ENCODE measurements at places on chromosomes 2 and 18. TPM values are rescaled to one million over a fixed set of nuclear protein-coding genes. Genes with fewer than 3 reads are reported as not detected.

DNA sequence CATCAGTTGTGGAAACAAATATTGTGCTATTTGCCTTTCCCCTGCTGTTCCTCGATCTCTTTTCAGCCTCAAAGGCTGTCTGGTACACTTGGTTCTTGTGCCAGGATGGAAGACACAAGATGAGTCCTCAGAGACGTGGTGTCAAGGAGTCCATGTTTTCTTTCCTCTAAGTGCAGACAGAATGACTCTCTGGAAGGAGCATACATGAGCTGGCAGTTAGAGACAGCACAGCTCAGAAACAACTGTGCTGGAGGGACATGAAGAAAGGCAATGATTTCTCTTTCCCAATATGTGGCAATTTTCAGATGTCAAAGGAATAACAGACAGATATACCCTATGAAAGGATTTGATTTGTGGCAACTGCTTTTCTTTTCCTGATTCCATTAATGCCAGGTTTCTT lies 162.2 kb downstream of the AFF3 start:
- no peak for DNase-seq

DNA sequence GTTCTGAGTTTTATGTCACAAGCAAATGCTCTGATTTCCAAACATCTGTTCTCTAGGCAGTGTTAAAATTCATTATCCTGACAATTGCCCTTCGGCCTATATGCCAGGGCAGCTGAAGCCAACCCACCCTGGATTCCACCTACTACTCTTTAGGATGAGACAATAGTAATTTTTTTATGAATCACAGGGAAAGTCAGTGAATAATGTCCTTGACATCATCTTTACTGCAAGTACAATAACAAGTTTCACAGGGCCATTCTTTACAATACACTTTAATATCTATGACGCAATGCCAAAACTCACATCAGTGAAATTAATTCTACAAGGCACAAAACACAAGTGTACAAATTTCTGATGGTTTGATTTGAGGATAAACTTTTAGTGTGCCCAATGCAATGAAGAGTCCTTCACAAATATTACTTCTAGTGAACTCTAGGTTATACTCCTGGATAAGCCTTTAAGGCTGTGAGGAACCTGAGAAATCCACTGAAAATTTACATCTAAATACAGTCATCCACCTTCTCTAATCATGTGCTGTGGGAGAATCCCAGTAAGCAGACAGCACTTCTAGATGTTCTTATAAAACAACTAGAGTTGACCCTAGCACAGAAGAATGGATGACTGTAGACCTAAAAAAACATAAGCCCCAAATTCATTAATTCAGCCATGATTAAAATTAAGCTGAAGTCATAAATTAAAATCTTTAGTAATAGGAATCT lies 77.3 kb upstream of the CTLA4 start:
- no peak for DNase-seq

- DNase-seq: no peak
These were observed 85.0 kb downstream of the PTH2R start for GRCh38 chr2:208491641-208492040.

DNA sequence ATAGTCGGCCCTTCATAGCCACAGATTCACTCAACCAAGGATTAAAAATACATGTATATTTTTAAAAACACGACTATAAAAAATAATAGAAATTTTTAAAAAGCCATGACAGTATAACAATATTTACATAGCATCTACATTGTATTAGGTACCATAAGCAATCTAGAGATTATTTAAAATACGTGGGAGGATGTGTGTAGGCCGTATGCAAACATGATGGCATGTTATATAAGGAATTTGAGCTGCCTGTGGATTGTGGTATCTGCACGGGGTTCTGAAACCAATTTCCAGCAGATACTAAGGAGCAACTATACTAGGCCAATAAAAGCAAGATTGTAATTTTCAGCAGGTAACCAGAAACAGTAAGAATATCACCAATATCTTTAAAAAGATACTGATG lies 5.9 kb downstream of the ORC4 start:
- no peak for DNase-seq

DNA sequence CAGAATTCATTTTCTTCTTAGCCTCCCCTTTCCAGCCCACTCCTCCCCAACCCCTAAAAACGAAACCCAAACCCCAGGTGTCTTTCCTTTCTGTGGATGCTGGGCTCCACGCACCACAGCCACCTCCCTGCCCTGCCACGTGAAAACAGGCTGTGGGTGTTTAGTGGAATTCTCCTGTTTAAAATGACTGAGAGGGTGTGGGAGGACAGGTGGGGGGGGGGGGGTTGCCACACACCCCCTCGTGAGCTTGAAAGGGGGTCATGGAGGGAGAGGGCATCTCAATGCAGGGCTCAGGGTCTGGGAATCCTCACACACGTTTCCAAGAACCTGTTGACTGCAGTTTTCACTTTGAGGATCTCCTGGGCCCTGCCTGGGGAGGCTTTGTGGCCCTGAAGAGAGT lies 110.3 kb downstream of the FAM210A start:
- no peak for DNase-seq

DNA sequence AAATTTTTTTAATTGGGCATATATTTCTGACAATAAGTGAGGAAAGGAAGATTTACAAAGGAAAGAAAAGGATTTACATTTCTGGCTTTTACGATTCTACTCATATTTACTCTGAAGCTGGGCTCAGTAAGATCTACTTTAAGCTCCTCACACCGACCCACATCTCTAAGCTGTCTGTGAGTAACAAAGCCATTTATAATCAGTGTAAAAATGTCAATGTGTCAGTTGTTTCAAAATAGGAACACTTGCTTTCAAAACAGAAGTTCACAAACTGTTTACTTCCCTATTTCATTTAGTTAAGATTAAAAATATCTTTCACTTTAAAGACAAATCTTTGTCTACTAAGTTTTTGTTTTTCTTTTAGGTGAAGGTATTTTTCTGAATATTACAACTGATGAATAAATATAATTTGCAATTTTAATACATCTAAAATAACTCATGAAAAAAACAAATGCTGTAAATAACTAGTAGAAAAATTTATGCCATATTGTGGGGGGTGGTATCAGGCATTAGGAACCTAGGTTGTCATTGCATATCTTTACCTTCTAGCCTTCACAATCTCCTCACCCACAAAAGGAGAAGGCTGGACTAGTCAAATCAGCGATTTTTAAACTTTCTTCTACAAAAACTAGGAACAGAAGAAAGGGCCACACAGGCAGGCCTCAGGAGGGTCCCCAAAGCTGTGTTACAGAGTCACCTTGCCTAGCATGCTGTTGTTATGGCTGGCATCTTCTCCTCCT lies 64.5 kb downstream of the TMEM131 start:
- no peak for DNase-seq

- DNase-seq: no peak
These were observed 1.4 kb upstream of the RNF103 start for GRCh38 chr2:86625096-86625495.

DNA sequence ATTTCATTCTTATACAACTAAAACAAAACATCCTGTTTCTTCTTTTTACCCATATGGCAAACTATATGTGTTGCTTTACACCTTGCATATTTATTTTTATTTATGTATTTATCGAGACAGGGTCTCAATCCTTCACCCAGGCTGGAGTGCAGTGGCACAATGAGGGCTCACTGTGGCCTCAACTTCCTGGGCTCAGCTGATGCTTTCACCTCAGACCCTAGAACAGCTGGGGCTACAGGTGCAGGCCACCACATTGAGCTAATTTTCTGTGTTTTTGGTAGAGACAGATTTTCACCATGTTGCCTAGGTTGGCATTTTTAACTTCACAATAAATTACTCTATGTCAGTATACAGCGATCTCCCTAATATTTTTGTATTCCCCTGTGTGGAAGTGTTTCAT lies 522.0 kb downstream of the MBD2 start:
- DNase-seq: no peak

- DNase-seq: no peak
These were observed 117.9 kb downstream of the AGAP1 start for GRCh38 chr2:235611756-235612155.

GRCh38 chr2:25356088-25356487 lies 14.4 kb upstream of the DNMT3A start:
- DNase-seq: no peak

DNA sequence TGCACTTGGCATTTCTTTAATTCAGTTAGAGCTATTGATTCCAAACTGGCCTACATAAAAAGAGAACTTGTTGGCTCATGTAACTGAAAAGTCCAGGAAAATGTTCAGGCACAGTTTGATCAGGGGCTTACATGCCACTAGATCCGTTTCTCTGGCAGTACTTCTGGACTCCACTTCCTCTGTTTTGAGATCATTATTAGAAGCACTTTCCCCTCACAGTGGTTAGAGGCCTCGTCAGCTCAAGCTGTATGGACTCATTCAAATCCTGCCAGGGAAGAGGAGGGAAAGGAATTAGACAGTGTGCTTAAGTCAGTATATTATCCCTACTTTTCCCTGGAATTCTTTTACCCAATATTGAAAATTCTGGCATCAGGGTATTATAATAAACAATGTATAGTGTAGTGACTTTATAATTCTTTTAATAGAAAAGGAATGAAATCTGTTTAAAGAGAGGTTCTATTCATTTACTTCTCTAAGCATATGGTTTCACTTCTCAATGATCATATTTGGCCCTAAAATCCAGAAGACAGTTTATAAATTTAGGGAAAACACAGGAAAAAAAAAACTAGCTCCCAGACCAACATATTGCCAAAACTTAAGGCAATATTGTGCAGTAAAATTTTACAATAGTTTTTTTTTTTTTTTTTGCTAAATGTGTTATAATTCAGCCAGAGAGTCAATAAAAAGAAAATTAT lies 92.0 kb downstream of the ARMC9 start:
- DNase-seq: no peak

DNA sequence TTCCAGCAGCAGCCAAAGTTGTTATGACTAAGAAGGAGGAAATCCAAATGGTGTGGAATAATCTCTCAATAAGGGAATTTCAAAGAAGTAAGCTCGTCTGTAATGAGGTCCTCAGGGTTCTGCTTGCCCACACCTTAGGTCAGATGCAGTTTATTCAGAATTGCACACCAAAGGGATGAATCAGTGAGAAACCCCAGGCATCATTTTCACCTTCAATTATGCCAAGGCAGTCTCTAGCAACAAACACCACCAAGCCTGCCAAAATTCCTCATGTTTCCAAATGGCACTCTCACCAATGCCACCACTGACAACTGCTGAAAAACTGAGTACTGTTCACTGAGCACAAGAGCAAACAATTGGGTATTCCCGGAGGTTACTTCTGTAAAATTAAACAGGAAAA lies 43.6 kb downstream of the KCNG3 start:
- DNase-seq: no peak

- no peak for DNase-seq
These were observed 94.4 kb downstream of the MGAT5 start for GRCh38 chr2:134348239-134348638.

- DNase-seq: peak; percentile 31
These were observed 861 bp downstream of the LTBP1 start for GRCh38 chr2:32947484-32948143.

DNA sequence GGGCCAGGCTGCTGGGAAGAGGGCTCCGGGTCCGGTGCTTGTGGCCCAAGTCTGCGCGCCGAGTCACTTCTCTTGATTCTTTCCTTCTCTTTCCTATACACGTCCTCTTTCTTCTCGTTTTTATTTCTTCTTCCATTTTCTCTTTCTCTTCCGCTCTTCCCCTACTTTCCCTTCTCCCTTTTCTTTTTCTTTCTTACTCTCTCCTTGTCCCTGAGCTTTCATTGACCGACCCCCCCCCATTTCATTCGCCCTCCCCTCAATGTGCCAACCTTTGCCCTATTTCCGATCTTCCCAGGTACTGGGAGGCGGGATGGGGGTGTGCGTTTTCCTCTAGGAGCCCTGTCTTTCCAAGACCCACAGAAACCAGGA lies 1.8 kb downstream of the ONECUT2 start:
- no peak for DNase-seq

DNA sequence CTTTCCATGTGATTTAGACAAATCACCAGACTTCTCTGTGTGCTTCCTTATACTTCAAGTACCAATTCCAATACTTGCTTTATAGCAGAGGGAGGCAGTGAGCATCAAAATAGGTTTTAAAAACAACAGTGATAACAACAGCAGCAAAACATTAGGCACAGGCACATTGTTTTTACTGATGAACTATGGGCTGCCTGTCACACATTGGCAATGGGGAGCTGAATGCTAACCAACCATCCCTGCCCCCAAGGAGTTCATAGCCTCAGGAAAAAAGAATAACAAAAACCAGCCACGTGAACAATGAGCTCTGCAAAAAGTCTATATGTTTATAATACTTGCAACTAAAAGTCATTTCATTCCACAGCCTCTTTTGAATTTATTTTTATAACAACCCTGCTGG lies 287.9 kb upstream of the TRIB2 start:
- DNase-seq: no peak

DNA sequence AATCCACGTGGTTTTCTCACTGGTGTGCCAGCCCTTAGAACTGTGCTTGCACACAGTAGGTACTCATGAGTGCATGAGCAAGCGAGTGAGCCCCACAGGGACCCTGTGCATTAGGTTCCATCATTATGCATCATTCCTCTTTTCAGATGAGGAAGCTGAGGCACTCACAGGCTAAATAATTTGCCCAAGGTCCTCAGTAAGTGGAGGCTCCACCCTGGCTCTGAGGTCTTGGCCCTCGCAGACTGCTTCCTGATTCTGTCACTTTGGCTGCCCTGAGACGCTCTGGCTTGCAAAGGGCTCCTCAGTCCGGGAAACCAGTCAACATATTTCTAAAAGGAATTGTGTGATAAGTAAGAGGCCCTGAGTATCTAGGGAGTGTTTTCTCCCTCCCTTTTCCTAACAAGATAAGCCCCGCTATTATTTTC lies 71.7 kb downstream of the IL1R2 start:
- DNase-seq: no peak

- no peak for DNase-seq
These were observed 48.2 kb upstream of the SLC14A2 start for GRCh38 chr18:45567123-45567522.

GRCh38 chr2:16381511-16381910 lies 284.1 kb downstream of the CYRIA start:
- no peak for DNase-seq

DNA sequence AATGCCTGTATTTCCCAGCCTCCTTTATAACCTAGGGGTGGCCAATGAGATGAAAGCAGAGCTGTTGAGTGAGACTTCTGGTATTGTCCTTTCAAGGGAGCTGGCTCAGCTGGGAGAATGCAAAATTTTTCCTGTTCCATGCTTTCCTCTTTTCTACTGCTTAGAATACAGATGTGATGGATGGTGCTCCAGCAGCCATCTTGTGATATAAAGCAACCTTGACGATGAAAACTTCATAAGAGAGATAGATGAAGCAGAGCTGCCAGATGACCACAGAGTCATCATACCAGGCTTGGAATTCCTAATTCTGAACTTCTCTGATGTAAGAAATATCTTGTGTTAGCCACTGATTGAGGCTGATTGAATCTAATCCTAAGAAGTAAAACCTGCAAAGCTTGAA lies 11.9 kb upstream of the INHBB start:
- no peak for DNase-seq

GRCh38 chr2:156339865-156340264 lies 7.3 kb upstream of the NR4A2 start:
- no peak for DNase-seq

- DNase-seq: no peak
These were observed 202.7 kb upstream of the SPOPL start for GRCh38 chr2:138298900-138299299.

Gene GPBAR1
- total RNA-seq: 0.91 TPM

Gene TUBA4B
- total RNA-seq: not detected

Gene HOXD3
- total RNA-seq: 5.3 TPM

Gene SOX11
- not detected for total RNA-seq

Gene MARCO
- total RNA-seq: not detected

Gene CRACDL
- 20.8 TPM for total RNA-seq

Gene UGT1A7
- not detected for total RNA-seq

Gene SLC9A4
- total RNA-seq: not detected

Gene UGT1A6
- total RNA-seq: 6.6 TPM

Gene COL3A1
- total RNA-seq: 25.5 TPM

Gene ZNF638
- 164 TPM for total RNA-seq

Gene SLC25A52
- 1.3 TPM for total RNA-seq

Gene CAB39
- total RNA-seq: 105 TPM

Gene FN1
- total RNA-seq: 257 TPM

Measured in prostate gland (tissue), 2 donors.